ENCODE measurements at places on chromosomes 4 and X. TPM values are rescaled to one million over a fixed set of nuclear protein-coding genes. Genes with fewer than 3 reads are reported as not detected.

GRCh38 chr4:20046179-20046578 lies 205.5 kb upstream of the SLIT2 start:
- DNase-seq = no peak

DNA sequence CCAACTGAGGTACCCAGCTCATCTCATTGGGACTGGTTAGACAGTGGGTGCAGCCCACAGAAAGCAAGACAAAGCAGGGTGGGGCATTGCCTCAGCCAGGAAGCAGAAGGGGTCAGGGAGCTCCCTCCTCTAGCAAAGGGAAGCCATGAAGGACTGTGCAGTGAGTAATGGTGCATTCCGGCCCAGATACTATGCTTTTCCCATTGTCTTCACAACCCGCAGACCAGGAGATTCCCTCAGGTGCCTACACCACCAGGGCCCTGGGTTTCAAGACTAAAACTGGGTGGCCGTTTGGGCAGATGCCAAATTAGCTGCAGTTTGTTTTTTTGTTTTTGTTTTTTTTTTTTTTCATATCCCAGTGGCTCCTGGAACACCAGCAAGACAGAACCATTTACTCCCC lies 235.3 kb downstream of the TACR3 start:
- no peak for DNase-seq

PLAC1 gene
- not detected for total RNA-seq

GRCh38 chr4:123804196-123804721 lies 407.7 kb downstream of the SPRY1 start:
- no peak for DNase-seq

- no peak for DNase-seq
These were observed 1024.1 kb downstream of the RPA4 start for GRCh38 chrX:97907791-97908190.

GRCh38 chr4:101600287-101600686 lies 190.2 kb upstream of the BANK1 start:
- DNase-seq = no peak

DNA sequence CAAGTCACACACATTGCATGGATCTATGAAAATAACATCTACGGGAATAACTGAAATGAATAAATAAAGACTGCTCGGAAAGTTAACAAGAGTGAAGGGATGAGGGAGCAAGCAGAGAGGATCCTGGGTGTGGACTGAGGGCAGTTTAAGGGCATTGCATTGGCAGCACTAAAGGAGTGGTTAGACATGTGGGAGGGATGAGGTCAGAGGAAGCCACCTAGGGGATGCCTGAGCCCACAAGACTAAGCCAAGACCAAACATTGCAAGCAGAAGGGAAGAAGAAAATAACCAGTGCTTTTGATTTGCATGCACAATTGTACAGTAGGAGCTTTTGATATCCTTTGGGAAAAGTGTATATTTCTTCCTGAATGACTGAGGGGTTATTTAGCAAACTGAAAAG lies 106.1 kb downstream of the MSL3 start:
- no peak for DNase-seq

DNA sequence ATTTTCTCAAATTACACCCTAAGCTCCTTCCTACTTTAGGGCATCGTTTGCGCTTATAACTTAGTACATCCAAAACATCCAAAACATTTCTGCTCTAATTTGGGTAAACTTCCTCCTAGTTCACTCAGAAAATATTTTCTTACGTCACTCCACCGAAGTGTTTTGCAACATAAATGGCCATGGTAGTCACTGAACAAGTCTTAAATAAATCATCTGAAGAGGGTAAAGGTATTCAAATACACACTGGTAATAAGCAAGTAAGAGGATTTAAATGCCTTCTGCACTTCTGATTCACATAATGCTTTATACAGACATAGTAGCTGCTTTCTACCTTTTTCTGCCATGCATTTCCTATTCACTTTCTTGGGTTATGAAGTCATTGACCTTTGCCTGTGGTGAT lies 991.9 kb downstream of the NLGN4X start:
- DNase-seq = no peak

GRCh38 chr4:26850528-26850927 lies 10.1 kb upstream of the STIM2 start:
- no peak for DNase-seq

- DNase-seq = no peak
These were observed 150.3 kb downstream of the NHS start for GRCh38 chrX:17525266-17525665.

- DNase-seq = no peak
These were observed 897.9 kb upstream of the FTHL17 start for GRCh38 chrX:31969714-31970113.

- peak; percentile 63 for DNase-seq
These were observed 5.6 kb downstream of the PRDM8 start for GRCh38 chr4:80202741-80203553.

- DNase-seq = no peak
These were observed 280.9 kb downstream of the ARAP2 start for GRCh38 chr4:35963383-35963782.
